ENCODE measurements at places on chromosomes 7 and 10.

- no peak for DNase-seq
Measured at GRCh38 chr7:42222891-42223290, 14.1 kb downstream of the GLI3 start.

GRCh38 chr7:11570205-11570604 is 261.8 kb downstream of the THSD7A start:
- DNase-seq: no peak

- no peak for DNase-seq
Measured at GRCh38 chr10:111116762-111117445, 40.1 kb downstream of the ADRA2A start.

- DNase-seq: no peak
Measured at GRCh38 chr7:106614751-106615150, 46.2 kb downstream of the CCDC71L start.

GRCh38 chr7:10034843-10035556 is 938.7 kb upstream of the PHF14 start:
- DNase-seq: no peak

DNA sequence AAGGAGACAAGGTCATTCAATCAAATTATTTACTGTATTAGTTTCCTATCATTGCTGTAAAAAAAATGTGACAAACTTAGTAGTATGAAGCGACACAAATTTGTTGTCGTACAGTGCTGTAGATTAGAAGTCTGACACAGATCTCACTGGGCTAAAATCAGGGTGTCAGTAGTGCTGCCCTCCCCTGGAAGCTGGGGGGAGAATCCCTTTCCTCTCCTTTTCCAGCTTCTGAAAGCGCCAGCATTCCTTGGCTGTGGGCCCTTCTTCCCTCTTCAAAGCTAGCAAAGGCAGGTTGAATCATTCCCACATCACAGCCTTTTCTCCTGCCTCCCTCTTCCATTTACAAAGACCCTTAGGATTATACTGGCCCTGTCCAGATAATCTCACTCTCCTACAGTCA is 28.0 kb downstream of the VPS41 start:
- DNase-seq: no peak

DNA sequence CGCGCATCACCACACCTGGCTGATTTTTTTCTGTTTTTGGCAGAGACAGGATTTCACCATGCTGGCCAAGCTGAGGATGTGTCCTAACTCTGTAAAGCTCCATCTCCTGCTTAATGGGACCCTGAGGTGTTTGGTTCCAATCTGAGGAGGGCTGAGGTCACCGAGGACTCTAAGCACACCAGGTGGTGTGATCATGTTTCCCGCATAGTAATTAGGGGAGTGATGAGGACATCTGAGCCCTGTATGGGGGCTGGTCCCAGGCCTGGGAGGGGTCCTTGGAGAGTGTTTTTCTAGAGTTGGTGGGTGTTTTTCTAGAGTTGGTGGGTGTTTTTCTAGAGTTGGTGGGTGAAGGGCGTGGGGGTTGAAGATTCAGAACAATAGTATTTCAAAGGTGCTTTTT is 3.0 kb upstream of the ABHD11 start:
- no peak for DNase-seq

- DNase-seq: no peak
Measured at GRCh38 chr7:82446897-82447296, 3.3 kb upstream of the CACNA2D1 start.

GRCh38 chr7:35249537-35249907 is 4.4 kb downstream of the TBX20 start:
- DNase-seq: no peak

GRCh38 chr10:60821656-60822055 is 43.4 kb downstream of the CDK1 start:
- no peak for DNase-seq

DNA sequence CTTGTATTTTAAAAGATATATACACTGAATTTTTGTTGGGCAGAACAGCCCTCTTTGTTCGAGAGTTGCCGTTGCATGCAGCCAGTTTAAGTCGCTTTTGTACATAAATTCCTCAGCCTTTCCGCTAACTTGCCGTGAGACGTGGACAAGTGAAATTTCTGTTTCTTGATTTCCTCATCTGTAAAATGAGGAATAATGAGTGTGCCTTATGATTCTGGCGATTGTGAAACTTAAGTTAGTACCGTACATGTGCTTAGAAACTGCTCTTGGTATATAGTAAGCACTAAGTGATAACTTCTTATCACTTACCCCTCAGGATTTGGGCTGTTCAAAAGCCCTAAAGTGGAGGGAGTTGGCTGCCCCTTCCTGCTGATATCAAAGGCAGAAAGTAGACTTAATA is 1.4 kb downstream of the CCNJ start:
- no peak for DNase-seq

GRCh38 chr10:32256613-32257437 is 90.1 kb downstream of the EPC1 start:
- DNase-seq: peak; percentile 26

DNA sequence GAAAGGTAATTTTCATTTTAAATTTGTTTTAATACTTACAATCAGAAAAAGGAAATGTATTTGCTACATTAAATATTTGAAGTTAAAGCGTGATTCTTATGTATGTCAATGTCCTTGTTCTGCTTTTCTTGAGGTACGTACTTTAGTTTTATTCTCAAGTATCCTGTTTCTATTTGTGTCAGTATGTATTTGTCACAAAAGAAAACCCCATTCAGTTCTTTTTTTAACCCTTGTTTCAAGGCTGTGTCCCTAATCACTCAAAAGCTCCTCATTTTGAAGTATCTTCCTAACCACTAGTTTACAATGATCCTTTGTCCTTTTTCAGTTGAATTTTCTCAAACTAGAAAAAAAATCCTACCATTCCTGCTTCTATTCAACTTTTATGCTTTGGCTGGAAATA is 25.2 kb downstream of the NHLRC2 start:
- no peak for DNase-seq

DNA sequence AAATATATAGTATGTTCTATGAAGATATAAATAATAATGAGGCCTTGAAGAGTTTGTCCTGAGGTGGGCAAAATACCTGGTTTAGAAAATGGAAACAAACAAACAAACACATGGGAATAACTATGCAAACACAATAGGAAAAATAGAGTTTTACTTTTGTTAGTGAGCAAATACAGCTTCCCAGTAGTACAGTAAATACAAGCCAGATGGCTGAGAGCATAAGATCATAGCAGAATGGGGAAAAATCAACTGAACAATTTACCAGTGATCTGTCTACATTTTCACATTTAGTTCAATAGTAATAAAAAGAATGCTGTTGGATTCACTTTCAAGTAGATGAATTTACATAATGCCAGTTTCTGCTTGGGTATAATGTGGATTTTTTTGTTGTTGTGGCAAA is 45.1 kb downstream of the ADD3 start:
- no peak for DNase-seq

DNA sequence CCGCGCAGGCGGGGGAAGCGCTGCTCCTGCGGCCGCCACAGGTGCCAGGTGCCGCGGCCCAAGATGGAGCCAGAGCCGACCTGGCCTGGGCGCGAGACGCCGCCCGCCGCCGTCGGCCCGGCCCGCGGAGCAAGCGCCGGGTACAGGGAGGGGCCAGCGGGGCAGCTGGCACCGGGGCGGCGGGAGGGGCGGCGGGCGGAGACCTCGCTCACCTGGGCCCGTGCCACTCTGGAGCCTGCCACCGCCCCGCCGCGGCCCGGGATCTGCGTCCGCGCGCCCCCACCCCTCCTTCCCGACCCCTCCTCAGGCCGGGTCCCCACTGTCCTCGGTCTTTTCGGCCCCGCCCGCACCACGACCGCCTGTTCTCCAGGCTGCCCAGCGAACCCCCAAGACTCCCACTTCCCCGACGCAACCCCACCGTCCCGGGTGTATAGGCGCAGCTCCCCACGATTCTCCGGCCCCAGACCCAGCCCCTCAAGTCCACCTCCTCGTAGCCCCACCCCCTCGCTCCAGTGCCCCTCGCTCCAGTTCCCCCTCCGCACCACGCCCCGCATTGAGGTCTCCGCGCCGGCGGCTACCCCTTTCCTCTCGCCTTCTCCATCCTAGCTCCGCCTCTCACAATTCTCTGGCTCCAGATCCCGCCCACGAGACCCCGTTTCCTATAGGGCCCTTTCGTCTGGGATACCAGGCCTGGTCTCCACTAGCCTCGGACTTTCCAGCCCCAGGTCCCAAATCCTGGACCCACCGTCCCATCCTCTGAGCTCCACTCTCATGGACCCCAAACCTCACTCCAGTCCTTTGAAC is at the start of gene GPRIN2:
Gene GPRIN2, minus strand, starts transcription at position 144 of the 804 bp plus-strand sequence. CDS start 5,922 bp downstream, outside the sequence.
- no peak for DNase-seq

DNA sequence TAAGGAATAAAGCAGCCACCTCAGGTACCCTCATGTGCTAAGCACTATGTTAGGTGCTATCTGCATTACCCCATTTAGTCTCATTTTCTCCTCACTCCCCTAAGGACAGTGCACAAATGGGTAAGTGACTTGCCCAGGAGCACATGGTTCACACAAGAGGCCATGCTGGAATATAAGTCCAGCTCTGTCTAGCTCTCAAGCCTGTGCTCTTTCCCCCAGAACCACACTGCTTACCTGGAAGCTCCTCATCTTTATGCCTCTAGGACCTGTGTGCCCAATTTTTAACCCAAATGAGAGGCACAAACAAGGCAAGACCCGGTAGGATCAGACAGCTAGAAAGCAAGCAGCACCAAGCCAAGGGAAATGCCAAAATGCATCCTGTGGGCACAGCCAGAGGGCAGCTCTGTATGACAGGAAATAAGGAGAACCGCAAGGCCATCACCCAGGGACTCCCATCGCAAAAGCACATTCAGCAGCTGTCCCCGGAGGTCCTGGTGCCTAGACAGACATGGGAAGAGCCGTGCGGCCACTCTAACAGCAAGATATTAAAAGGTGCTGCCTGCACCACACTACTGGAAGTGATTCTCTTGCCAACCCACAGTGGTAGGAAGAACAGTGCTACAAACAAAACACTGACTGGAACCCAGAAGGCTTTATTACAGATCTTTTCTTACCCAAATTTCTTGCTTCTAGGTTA is 88.1 kb downstream of the GSAP start:
- DNase-seq: peak; percentile 62

GRCh38 chr7:81769891-81770727 is at the start of gene HGF:
Gene HGF (minus strand): TSS chr7:81770047. CDS start chr7:81769971, 76 bp downstream.
- no peak for DNase-seq

GRCh38 chr10:119020627-119020946 is 8.9 kb upstream of the NANOS1 start:
- DNase-seq: no peak

GRCh38 chr7:48295296-48295971 is 124.2 kb downstream of the ABCA13 start:
- DNase-seq: no peak

- DNase-seq: no peak
Measured at GRCh38 chr7:100157069-100157333, 1.5 kb downstream of the TRAPPC14 start.

- no peak for DNase-seq
Measured at GRCh38 chr10:50579491-50580261, 44.1 kb downstream of the SGMS1 start.

DNA sequence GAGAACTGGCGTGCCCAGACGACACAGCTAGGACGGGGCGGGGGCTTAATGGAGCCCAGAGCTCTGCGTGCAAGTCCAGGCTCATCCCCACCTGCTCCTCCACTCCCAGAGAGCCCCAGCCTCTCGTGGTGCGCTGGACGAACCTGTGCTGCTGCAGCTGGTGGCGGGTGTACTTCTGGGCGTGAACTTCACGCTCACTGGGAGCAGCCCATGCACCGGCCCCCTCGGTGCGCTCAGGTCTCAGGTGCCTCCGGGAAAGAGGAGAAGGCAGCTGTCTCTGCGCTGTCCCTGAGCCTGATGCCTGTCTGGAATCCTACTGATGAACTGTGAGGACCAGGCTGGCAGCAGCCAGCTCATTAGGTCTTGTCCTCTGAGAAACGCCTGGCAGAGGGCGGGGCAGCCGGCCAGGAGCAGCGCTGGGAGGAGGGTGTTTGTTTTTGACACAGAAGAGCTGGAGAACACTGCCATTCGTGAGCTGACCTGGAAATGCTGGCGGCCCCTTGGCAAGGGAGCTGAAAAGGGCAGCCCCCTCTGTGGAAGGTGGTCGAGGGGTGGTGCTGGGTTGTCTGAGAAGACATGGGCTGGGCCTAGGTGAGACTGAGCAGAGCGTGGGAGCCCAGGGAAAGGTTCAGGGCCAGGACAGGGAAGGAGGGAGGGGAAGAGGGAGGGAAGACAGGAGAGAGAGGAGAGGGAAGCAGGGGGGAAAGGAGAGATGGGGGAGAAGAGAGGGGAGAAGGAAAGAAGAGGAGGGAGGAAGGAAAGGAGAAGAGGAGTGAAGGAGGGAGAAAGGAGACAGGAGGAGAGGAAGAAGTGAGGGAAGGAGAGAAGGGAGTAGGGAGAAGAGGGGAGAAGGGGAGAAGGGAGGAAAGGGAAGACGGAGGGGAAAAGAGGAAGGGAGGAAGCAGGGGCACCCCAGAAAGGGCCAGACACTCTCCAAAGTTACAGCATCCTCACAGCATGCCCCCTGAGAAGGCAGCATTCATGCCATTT is 53.5 kb upstream of the TNS3 start:
- no peak for DNase-seq

GRCh38 chr10:20369863-20370736 is 527.0 kb downstream of the NEBL start:
- no peak for DNase-seq

DNA sequence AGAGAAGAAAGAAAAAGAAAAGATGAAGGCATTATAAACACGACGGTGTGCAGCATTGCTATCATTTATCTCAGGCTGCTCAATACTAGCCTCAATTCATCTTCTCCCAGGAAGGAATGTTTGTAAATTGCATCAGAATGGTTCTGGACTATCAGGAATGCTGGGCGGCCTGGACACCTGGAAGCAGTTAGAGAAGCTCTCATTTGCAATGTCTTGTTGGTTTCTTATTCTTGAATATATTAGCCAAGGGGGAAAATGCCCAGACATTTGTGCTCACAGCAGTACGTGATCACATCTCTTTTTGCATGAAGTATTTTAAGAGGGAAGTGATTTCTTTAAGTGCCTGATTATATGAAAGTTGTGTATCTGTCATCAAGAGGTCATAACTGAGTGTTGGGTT is 85.6 kb upstream of the IMMP2L start:
- no peak for DNase-seq

- DNase-seq: no peak
Measured at GRCh38 chr10:127702271-127702670, 34.7 kb upstream of the FOXI2 start.

- peak; percentile 2 for DNase-seq
Measured at GRCh38 chr7:12805957-12806356, 118.5 kb downstream of the ARL4A start.

GRCh38 chr10:677038-677437 is 12.4 kb downstream of the DIP2C start:
- no peak for DNase-seq

DNA sequence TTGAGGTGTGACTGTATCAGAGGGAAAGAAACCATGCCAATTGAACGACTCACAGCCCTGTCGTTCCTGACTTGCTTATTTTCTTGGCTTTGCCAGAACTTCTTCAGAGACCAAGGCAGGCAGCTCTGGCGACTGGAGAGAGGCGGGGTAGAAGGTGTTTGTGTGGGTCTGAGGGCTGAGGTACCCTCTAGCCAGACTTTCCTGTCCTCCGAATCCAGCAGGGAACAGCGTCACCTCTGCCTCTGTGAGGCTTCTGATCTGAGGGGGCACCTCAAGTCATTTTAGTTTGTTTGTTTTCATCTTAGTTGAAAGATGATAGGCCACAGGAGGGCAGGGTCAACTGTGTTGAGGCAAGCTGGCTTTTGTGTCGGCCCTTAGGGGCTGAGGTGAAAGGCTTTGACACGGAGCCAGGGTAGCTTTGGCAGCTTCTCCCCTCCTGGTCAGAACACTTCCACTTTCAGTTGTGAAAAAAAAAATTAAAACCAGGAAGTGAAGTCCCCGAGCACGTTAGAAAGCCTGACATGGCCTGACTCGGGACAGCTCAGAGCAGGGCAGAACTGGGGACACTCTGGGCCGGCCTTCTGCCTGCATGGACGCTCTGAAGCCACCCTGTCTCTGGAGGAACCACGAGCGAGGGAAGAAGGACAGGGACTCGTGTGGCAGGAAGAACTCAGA is 1.9 kb downstream of the ACSL5 start:
- DNase-seq: peak; percentile 31

Data from GDM1 (cell line).